Activated CD4-positive, alpha-beta T cell treated with anti-CD3 and anti-CD28 coated beads, Interleukin-2, amount 50 U/mL, for 24 hours (primary cell): ENCODE measurements at places on chromosomes 1 and 21.

GRCh38 chr21:34908419-34909055 lies 140.6 kb downstream of the RUNX1 start:
- no peak for DNase-seq

DNA sequence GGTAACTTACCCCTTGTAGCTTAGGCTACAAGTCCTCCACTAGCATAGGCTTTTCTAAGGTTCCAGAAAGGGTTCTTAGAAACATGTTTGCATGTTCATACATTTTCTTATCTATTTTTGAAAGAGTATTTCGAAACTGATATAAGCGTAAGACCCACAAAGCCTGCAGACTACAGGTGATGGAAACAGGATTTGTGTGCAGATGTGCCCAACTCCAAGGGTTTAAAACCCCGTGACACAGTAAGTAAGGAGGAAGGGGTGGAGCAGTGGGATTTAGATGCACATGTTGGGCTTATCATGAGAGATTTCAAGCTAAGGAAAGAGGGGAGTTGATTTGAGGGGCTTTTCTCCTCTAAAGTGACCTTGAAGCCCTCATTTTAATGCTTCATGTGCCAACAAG lies 164.7 kb downstream of the LTN1 start:
- DNase-seq, result no peak

DNA sequence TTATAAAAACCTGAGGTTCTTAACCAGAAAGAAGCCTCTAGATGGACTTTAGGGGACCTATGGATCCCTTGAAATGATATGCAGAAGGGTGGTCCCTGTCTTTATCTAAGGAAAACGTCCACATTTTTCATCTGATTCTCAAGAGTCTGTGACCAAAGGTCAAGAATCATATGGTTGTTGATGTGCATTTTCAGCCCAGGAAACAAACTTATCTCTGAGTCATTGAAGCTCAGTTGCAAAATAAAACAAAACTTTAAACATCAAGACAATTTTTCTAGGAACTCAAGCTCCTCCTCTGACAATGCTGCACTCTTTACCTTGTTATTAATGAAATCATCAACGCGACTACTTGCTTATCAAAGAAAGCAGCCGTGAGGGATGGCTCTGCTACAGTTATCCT lies 83.3 kb downstream of the TIAM1 start:
- no peak for DNase-seq

DNA sequence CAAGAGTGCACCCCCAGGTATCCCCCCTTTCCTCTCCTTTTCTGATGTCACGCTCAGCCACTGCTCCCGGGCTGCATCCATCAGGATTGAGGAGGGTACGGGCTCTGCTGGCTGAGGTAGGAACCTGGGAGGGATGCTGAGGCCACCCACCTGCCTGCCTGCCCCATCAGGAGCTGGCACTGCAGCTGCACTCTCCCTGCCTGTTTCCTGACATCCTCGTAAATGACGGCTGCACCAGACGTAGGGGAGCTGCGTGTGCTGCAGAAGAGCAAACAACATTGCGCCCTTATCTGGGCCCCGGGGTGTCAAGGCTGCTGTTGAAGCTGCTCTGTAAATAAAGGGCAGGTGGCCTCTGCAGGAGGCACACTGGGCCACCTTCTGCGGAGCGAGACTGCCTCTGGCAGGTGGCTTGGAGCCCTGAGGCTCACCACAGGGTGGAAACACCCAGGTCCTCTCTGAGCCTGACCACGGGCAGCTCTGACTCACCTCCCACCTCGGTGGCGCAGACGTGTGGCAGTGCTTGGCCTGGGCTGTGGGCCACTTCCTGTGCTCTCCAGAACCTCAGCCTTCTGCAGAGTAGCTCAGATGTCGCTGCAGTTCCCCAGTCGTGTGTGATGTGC lies 30.9 kb downstream of the SNAP47 start:
- peak; percentile 27 for DNase-seq

- no peak for DNase-seq
Observed at GRCh38 chr1:57218487-57219079, 205.3 kb downstream of the DAB1 start.

DNA sequence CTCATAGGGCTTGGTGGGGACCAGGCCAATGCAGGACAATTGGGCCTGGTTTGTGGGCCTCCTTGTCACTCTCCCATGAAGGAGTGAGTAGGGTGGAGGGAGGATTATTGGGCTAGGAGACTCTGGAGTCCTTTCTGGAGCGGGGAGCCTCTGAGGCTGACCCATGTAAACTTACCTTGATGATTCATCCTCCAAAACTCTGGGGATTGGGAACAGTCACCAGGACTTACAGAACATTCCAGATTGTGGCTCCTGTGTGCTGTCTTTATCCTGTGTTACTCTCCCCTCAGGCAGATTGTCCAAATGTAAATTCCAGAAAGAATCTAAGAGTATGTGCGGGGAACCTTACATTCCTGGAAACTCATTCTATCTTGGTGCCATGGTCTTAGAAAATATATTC lies 197.6 kb downstream of the CAMTA1 start:
- no peak for DNase-seq

DNA sequence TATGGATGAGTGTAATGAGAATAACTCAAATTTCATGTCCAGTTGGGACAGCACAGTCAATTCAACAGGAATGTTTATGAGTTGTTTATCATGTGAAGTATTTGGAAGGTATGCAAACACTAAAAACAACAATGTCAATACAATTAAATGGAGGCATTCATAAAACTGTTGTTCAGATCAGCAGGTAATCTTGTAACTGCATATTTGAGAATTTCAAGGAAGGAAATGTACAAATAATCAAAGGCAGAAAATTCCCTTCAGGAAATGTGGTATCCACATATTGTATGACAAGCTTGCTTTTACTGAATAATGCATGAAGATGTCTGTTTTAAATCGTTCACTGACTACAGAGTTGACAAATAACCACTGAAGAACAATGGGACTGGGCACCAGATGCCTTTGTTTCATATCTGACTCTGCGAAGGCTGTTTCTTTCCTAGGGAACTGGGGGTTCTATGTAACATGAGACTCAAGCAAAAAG lies 198.3 kb downstream of the LTN1 start:
- no peak for DNase-seq

DNA sequence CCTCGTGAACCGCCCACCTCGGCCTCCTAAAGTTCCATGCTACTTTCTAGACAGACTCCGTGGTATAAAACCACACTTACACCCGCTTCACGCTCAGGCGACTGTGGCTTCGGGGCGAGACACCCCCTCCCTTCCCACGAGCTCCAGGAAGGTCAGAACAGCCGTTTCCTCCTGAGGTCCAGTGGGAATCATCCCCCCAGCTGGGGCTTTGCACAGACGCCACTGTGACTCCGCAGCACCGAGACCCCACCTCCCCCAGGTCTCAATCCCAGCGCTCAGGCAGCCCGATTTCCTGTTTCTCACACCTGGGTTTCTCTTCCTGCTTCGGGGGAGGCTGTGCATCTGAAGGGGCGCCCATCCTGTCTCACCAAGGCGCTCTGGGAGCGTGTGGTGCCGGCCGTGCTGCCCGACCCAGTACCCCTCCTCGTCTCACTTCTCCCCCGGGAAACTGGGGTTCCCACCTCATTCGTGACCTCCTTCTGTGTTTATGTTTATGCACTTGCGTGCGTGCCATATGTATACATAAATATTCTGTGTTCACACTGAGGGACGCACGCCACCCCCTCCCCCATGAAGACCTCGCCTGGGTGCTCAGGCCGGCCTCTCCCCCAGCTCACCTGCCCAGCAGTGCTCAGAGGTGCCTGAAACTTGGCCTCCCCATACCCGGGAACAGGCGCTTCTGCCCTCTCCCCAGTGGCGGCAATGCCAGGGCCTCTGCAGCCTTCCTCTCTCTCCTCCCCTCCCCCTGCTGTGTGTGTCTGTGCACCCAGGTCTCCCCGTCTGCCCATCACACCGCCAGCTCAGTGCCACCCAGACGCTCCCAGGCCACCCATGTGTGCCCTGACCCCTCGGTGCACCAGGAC lies 14.6 kb downstream of the SLC35E2B start:
- peak; percentile 37 for DNase-seq
